ENCODE measurements at places on chromosomes 13 and 19.

DNA sequence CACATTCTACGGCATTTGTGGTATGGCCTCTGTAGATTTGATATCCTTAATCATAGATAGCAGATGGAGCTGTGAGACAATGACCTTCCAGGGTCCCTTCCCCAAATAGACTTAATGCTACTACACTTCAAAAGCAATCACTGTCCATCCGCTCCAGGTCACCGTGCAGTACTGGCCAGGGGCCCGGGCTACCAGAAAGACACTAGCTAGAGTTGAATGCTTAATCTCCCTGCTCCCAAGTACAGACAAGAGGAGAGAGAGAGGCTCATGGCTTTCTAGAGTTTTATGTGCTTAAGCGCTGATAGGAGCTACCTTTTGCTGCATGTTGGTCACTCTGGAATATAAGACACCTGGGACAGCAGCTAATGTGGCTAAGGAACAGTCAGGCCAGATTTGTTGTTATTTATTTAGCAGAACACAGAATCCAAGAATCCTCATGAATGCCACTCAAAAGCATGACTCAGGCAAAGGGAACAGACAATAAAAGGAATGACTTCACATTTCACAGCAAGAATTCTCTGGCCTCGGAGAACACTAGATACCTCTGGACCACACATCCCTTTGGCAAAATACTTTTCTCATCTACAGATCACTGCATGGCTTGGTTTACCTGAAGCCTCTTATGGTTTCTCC lies 165.0 kb downstream of the LACC1 start:
- H3K27me3 ChIP-seq, result no peaks in the 10 kb centered on the region
- no peak overlapping the region for H3K27ac ChIP-seq
- no peaks in the 10 kb centered on the region for H3K36me3 ChIP-seq
- no peak overlapping the region for H3K4me3 ChIP-seq
- DNase-seq, result peak; percentile 32
- H3K4me1 ChIP-seq, result no peaks in the 10 kb centered on the region

- peak; percentile 80 for DNase-seq
- no peaks in the 10 kb centered on the region for H3K27me3 ChIP-seq
- H3K4me3 ChIP-seq, result no peak overlapping the region
- peaks cover 36% of the 10 kb centered on the region for H3K4me1 ChIP-seq
- H3K36me3 ChIP-seq, result no peaks in the 10 kb centered on the region
These were observed 157.5 kb downstream of the FLT1 start for GRCh38 chr13:28337166-28338005.

DNA sequence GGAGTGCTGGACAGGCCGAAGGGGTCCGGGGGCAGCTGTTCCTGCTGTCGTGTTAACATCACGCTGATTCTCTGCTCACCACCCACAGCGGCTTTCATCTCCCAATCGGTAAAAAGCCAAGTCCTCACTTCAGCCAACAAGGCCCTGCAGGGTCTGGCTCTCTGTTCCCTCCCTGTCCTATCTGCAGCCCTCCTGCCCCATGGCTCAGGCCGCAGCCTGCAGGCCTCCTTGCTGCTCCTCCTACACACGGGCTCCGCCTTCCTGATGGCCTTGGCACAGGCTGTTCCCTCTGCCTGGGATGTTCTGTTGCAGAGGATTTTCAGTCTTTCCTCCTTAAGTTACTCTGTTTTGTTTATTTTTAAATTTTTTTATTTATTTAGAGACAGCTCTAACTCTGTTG lies 22.2 kb downstream of the FUZ start:
- peaks cover 12% of the 10 kb centered on the region for H3K4me1 ChIP-seq
- peaks cover 11% of the 10 kb centered on the region for H3K36me3 ChIP-seq
- no peak overlapping the region for H3K4me3 ChIP-seq
- no peak for DNase-seq
- no peaks in the 10 kb centered on the region for H3K27me3 ChIP-seq

DNA sequence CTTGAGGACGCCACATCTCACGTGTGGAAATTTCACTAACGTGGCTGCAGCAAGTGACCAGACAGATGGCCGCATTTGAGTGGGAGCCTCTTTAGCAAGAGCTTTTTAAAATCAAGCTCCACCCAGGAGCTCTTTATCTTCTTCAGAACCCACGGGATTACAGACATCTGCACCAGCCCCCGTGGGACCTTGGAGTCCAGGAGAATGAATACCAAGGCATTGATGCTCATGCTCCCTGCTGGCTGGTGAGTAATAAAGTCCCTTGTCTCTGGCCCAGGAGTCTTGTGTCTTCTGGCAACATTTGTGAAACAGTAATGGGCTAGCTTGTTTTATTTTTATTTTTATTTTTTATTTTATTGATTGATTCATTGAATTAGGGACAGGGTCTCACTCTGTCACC lies 64.4 kb downstream of the TRPM4 start:
- no peaks in the 10 kb centered on the region for H3K36me3 ChIP-seq
- no peak for DNase-seq
- H3K4me1 ChIP-seq, result no peaks in the 10 kb centered on the region
- no peak overlapping the region for H3K27ac ChIP-seq
- no peaks in the 10 kb centered on the region for H3K27me3 ChIP-seq
- no peak overlapping the region for H3K4me3 ChIP-seq

DNA sequence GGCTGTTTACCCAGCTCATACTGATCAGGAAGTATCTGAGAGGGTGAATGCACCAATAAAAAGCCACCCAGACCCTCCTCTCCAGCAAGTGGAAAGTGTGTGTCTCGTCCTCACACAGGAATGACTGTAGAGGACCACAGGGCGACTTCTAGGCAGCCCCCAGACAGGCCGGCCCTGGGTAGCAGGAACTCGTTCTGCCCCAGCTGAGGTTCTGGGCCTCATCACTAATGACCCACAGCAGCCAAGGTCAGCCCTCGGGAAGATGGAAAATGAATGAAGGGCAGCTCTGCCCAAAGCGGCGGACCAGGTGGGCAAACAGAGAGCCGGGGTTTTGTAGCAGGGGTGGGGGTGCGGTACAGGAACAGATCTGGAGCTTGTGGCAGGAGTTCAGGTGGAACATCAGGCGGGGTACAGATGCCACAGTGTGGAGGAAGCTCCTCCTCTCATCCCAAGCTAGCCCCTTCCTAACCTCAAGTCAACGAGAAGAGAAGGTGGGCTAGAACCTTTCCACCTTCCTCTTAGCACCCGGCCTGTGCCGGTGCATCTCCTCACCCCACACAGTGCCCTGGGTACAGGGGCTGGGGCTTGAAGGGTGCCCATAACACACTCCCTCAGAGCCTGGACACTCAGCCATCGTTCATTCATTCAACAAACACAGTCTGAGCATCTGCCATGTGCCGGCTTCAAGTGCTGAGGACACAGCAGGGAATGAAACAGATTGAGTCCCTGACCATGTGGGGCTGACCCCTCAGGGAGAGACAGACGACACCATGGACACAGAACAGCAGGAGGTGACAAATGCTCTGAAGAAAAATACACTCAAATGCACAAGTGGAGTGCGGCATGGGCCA lies 36.2 kb downstream of the RFX2 start:
- DNase-seq, result no peak
- no peak overlapping the region for H3K27ac ChIP-seq
- no peaks in the 10 kb centered on the region for H3K36me3 ChIP-seq
- H3K27me3 ChIP-seq, result no peaks in the 10 kb centered on the region
- no peak overlapping the region for H3K4me3 ChIP-seq
- H3K4me1 ChIP-seq, result peaks cover 25% of the 10 kb centered on the region

GRCh38 chr19:33638167-33639034 lies 16.6 kb downstream of the CHST8 start:
- H3K27ac ChIP-seq, result no peak overlapping the region
- H3K27me3 ChIP-seq, result no peaks in the 10 kb centered on the region
- H3K4me3 ChIP-seq, result no peak overlapping the region
- DNase-seq, result no peak
- no peaks in the 10 kb centered on the region for H3K36me3 ChIP-seq

DNA sequence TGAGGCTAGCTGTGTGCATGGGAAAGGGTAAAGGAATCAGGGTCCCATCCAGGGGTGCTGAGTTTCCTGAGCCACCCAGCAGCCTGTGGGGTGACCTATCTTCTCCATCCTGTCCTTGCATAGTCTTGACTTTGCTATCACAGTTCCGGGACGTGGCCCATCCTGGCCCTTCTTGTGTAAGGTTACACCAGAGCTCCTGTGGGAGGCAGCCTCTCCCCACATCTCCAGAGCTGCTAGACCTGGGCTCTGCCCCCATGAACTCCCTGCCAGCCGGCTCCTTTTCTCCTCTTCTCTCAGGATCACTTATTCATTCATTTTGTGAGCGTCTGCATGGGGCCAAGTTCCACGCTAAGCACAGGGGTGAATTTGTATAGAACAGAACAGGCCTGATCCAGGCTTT lies 238.9 kb downstream of the TSHZ3 start:
- no peaks in the 10 kb centered on the region for H3K36me3 ChIP-seq
- peaks cover 11% of the 10 kb centered on the region for H3K4me1 ChIP-seq
- H3K27ac ChIP-seq, result no peak overlapping the region
- DNase-seq, result peak; percentile 18
- no peaks in the 10 kb centered on the region for H3K27me3 ChIP-seq

GRCh38 chr19:41428481-41428859 lies 1.3 kb upstream of the B3GNT8 start:
- H3K36me3 ChIP-seq, result peaks cover 9% of the 10 kb centered on the region
- peaks cover 9% of the 10 kb centered on the region for H3K4me1 ChIP-seq
- H3K27ac ChIP-seq, result no peak overlapping the region
- no peak overlapping the region for H3K4me3 ChIP-seq
- no peak for DNase-seq

DNA sequence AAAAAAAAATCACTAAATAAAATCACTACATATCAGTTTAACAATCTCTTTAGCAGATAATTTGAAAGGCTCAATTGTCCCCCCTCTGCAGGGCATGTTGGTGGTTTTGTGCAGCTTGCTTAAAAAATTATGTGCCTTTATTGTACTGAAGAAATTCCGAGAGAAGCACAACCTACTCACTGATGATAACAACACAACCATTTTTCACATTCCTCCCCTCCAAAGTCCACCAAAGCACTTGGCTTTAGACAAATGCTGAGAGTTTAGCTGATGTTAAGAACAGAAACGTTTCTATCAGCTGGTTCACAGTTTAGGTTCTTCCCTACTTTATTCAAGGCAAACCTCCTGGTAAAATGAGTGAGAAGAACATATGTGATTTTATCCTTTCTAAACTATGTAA lies 923 bp downstream of the DOCK9 start:
- peaks cover 48% of the 10 kb centered on the region for H3K4me1 ChIP-seq
- peak overlapping the region; percentile 62 for H3K4me3 ChIP-seq
- peak overlapping the region; percentile 82 for H3K27ac ChIP-seq
- H3K27me3 ChIP-seq, result no peaks in the 10 kb centered on the region

GRCh38 chr13:59865398-59865797 lies 298.3 kb downstream of the DIAPH3 start:
- no peaks in the 10 kb centered on the region for H3K36me3 ChIP-seq
- no peaks in the 10 kb centered on the region for H3K4me1 ChIP-seq
- no peaks in the 10 kb centered on the region for H3K27me3 ChIP-seq
- H3K27ac ChIP-seq, result no peak overlapping the region
- no peak overlapping the region for H3K4me3 ChIP-seq
- peak; percentile 40 for DNase-seq

GRCh38 chr19:46009530-46010510 lies 13.0 kb downstream of the PGLYRP1 start:
- peaks cover 2% of the 10 kb centered on the region for H3K4me1 ChIP-seq
- H3K36me3 ChIP-seq, result no peaks in the 10 kb centered on the region
- H3K27me3 ChIP-seq, result no peaks in the 10 kb centered on the region
- no peak overlapping the region for H3K4me3 ChIP-seq
- DNase-seq, result peak; percentile 37

GRCh38 chr13:99124794-99125316 lies 75.8 kb upstream of the UBAC2 start:
- H3K27ac ChIP-seq, result no peak overlapping the region
- H3K27me3 ChIP-seq, result no peaks in the 10 kb centered on the region
- peak; percentile 70 for DNase-seq
- no peak overlapping the region for H3K4me3 ChIP-seq
- H3K36me3 ChIP-seq, result no peaks in the 10 kb centered on the region

GRCh38 chr13:41137951-41138350 lies 5.3 kb upstream of the KBTBD6 start:
- no peak overlapping the region for H3K4me3 ChIP-seq
- H3K27ac ChIP-seq, result no peak overlapping the region
- H3K36me3 ChIP-seq, result no peaks in the 10 kb centered on the region
- H3K4me1 ChIP-seq, result peaks cover 10% of the 10 kb centered on the region
- peak; percentile 71 for DNase-seq

GRCh38 chr13:113982296-113982661 lies 8.4 kb upstream of the C13orf46 start:
- H3K4me1 ChIP-seq, result peaks cover 2% of the 10 kb centered on the region
- no peak for DNase-seq
- H3K4me3 ChIP-seq, result no peak overlapping the region

GRCh38 chr13:72255908-72256307 lies 388.9 kb upstream of the DACH1 start:
- no peaks in the 10 kb centered on the region for H3K4me1 ChIP-seq
- no peaks in the 10 kb centered on the region for H3K27me3 ChIP-seq
- H3K27ac ChIP-seq, result no peak overlapping the region
- peak; percentile 51 for DNase-seq
- H3K4me3 ChIP-seq, result peak overlapping the region; percentile 7

DNA sequence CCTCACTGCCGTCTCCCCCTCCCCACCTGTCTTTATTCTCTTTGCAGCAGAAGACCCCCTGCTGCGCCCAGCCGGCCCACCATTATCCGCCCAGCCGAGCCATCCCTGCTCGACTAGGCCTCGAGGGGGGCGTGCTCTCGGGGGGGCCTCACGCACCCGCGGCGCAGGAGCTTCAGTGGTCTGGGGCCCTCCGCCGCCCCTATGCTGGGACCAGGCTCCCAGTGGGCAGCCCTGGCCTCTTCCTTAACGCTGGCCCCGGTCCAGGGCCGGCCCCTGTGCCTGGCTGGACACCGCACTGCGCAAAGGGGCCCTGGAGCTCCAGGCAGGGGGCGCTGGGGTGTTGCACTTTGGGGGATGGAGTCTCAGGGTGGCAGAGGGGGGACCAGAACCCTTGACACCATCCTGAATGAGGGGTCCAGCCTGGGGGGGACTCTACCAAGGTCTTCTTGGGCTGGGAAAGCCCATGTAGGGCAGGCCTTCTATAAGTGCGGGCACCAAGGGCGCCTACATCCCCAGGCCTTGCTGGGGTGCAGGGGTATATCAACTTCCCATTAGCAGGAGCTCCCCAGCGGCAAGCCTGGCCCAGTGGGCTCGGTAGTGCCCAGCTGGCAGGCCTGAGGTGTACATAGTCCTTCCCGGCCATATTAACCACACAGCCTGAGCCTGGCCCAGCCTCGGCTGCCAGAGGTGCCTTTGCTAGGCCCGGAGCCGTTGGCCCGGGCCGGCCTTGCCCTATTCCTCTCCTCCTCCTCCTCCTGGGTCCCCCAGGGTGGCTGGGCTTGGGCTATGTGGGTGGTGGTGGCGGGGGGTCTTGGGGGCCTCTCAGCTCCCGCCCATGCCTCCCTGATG lies 4.9 kb downstream of the TMED1 start:
- H3K36me3 ChIP-seq, result peaks cover 2% of the 10 kb centered on the region
- H3K27me3 ChIP-seq, result no peaks in the 10 kb centered on the region
- H3K27ac ChIP-seq, result no peak overlapping the region
- no peak for DNase-seq

GRCh38 chr13:28854657-28855056 lies 34.5 kb downstream of the MTUS2 start:
- no peak overlapping the region for H3K27ac ChIP-seq
- H3K27me3 ChIP-seq, result no peaks in the 10 kb centered on the region
- H3K4me3 ChIP-seq, result no peak overlapping the region
- H3K4me1 ChIP-seq, result no peaks in the 10 kb centered on the region
